ENCODE measurements at places on chromosomes 7 and 10.

- peak; percentile 84 for DNase-seq
Observed at GRCh38 chr7:28853834-28854749, 104.0 kb downstream of the TRIL start.

GRCh38 chr7:14698239-14698638, 204.3 kb downstream of the DGKB start:
- DNase-seq: peak; percentile 19

DNA sequence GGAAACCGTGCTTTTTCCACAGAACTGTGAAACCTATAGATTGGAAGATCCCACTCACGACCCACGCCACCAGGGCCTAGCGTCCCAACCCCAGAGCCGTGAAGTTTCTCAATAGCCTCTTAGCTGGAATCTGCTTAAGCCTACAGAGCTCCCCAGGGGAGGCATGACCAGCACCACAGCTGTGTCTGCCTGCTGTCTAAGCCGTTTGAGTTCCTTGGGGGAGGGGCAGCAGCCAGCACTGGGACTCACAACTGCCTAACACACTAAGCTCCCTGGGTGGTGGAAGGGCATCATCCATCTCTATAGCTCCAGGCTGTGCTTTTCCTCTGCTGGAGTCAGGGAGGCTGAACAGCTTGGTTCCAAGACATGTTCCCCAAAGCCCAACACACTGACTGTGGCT, 26.0 kb upstream of the TMEM140 start:
- DNase-seq: no peak

- peak; percentile 15 for DNase-seq
Observed at GRCh38 chr10:69124563-69125268, 738 bp downstream of the VPS26A start.

- DNase-seq: no peak
Observed at GRCh38 chr7:68748934-68749900, 849.1 kb upstream of the AUTS2 start.

DNA sequence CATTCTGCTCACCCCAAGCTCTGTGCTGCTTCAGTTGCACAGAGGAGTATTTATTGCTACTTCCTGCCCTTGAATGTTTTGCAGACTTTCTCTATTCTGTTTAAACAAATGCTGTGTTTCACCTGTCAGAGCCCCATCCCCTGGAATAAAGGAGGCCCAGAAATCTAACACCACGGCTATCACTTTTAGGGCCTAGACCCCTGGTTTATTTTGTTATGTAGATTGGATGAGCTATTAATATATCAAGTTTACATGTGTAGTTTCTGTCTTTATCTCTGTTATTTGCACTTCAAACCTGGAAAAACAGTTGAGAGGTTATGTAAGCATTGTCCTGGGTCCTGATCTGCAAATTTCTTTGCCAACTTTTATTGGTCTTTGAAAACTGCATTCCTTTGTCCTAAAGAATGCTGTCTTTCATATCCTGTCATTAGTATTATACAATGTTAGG, 630.1 kb downstream of the PARD3 start:
- DNase-seq: no peak

DNA sequence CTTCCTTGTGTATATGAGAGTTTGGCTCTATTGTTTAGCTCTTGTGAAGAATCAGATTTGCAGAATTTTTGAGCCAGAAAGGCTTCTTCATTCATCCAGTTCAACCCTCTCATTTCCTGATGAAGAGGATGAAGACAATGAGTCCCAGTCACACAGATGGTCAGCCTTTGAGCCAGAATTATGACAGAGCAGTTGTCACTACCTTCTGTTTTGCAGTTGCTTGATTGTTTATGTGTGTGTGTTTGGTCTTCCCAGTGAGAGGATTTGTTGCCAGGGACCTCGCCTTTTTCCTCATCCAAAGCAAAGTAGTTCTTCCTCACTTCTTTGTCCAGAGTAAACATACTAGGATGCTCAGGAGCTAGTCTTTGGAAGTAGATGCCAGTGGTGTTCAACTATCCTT, 15.6 kb downstream of the MDFIC start:
- no peak for DNase-seq

Data from NCI-H2081 (cell line).